ENCODE measurements at places on chromosomes 6 and 20.

DNA sequence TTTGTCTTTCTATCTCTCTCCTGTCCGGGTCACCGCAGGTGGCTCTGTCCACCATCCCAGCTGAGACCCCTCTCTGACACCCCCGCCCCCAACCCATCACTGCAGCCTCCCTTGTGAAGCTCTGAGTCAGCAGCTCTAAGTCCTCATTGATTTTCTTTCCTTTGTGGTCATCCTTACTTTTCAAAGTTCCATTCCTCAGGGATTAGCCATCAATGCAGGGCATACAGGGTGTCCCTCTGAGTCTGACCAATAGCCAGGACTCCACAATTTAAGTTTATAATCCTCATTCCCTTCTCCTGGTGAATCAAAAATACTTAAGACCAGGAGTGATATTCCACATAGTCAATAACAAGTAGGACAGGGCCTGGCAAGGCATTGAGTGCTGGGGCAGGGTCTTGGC, 333.3 kb upstream of the CNR1 start:
- no peak for DNase-seq

GRCh38 chr6:169642455-169642854, 59.4 kb downstream of the WDR27 start:
- no peak for DNase-seq

- DNase-seq: no peak
Observed at GRCh38 chr6:130293800-130294199, 71.0 kb upstream of the SAMD3 start.

GRCh38 chr6:114783783-114784182, 441.0 kb upstream of the HS3ST5 start:
- no peak for DNase-seq

- no peak for DNase-seq
Observed at GRCh38 chr6:3561725-3562124, 104.9 kb upstream of the SLC22A23 start.

GRCh38 chr6:47203266-47203937, 106.3 kb downstream of the TNFRSF21 start:
- no peak for DNase-seq

- DNase-seq: peak; percentile 7
Observed at GRCh38 chr20:44496976-44497375, 21.3 kb downstream of the TTPAL start.

- DNase-seq: no peak
Observed at GRCh38 chr6:3369985-3370360, 86.9 kb downstream of the SLC22A23 start.

DNA sequence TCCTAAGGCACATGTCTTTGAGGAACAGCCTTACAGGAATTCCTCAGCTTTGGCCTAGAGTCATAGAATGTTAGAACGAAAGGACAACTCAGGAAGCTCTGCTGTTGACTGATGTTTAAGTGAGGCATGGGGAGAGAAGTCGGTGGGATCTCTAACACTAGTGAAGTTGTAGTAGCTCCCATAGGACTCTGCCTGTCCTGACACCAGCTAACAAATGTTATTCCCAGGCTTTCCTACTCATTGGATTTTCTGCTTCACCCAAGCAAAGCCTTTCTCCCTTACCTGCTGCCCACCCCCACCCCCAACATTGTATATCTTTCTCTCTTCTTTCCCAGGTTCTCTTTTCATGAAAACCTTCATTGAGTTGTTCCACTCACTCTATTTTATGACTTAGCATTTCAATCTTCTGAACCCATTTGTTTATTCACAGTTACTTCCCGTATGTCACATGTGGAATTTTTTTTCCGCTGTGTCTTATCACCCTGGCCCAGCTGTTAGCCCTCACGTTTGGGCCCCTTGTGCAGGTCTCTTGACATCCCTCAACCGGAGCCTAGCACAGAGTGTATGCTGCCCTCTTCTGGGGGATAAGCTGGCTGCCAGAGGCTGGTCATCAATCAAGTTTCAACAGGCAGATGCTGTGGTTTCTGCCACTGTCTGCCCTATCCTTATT, 39.2 kb upstream of the RNF8 start:
- DNase-seq: no peak

GRCh38 chr20:40960521-40960956, 68.1 kb upstream of the TOP1 start:
- DNase-seq: no peak

DNA sequence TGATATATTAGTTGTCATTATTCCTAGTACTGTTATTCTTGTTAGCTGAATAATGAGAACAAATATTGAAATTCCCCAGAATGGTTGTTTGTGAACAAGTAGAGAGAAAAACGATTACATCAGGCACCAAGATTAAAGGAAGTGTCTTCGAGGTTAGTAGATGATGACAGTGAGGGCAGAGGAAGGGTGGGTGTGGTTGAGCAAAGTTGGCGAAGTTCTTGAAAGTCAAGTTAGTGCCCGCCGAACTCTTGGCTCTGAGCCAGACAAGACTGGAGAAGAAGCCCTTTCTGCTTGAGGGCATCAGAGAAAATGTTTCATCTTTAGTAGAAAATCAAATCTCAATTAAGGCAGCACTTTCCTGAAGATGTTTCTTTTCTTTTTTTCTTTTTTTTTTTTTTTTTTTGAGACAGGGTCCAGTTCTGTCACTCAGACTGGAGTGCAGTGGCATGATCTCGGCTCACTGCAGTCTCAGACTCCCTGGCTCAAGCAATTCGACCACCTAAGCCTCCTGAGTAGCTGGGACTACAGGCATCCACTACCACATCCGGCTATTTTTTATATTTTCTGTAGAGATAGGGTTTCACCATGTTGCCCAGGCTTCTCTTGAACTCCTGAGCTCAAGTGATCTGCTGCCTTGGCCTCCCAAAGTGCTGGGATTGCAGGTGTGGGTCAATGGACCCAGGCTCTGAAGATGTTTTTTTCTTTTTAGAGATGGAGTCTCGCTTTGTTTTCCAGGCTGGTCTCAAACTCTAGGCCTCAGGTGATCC, 77.1 kb downstream of the SGK1 start:
- peak; percentile 75 for DNase-seq

- no peak for DNase-seq
Observed at GRCh38 chr6:44715925-44716324, 328.4 kb downstream of the CDC5L start.

GRCh38 chr20:64276817-64277216, 21.3 kb downstream of the PCMTD2 start:
- no peak for DNase-seq

DNA sequence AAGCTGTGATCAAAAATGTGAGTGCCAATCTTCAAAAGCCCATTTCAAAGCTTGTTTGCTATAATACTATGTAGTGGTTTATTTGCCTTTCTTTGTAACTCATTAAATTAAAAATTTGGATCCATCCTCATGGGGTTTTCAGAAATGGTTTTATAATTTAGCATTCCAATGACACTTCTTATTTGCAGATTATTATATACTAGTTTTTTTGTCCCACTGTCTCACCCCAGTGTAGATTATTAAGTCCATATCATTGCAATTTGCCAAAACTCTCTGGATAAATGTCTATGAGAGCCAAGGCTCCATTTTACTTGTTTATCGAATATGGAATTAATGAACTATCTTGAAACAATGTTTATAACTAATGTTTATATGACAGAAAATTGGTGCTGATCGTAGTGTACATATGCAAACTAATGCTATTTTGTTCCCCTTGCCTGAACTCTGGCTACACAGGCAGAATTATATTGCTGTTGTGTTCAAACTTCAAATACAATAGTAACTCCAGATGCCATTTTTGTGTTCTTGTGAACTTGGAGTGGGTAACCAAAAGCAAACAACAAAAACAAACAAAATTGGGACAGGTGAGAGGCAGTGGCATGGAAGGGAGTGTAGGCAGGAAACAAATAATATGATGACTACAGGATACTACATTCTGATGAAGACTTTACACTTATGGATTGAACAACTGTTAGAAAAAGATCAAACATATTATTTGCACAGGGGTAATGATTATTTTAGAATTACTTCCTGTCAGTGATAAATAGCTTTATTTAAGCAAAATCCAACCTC, 307.1 kb upstream of the FLRT3 start:
- DNase-seq: no peak

DNA sequence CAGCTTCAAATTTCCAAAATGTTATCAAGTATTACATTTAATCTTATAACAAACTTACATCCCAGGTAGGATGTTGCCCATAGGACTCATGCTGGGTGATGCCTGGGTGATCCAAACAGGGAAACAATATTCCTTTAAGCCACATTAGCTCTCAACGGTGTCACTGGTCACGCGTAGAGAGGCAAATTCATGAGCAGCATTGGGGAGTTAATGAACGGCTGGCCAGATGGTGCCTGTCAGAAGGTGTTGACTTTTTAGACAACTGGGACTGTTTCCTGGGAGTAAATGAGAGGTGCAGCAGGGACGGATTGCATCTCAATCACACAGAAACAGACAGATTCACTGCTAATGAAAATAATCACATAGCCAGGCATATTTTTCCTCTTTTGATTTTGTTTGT, 83.3 kb upstream of the ID4 start:
- no peak for DNase-seq

- DNase-seq: no peak
Observed at GRCh38 chr20:44468044-44468782, 7.5 kb upstream of the TTPAL start.

Measured in activated CD4-positive, CD25-positive, alpha-beta regulatory T cell (primary cell).